ENCODE measurements at places on chromosomes 3 and 15.

DNA sequence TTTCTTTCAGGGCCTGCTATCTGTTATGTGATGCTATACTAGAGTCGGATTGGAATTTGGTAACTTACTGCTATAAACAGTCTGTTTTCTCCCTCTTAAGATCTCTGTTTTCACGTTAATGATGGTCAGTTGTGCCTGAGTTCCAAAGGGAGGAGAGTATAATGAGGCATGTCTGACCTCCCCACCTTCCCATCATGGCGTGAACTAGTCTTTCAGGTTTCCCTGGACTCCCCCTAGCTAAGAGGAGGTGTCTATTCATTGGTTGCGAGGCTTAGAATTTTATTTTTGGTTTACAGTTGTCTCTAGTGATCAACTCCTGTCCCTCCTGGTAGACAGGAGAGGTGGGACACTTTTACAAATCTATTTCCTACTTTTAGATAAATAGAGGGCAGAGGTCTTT lies 27.8 kb upstream of the PXYLP1 start:
- no peak for DNase-seq

- DNase-seq: no peak
These were observed 26.0 kb upstream of the VIPR1 start for GRCh38 chr3:42476225-42477125.

GRCh38 chr3:31456373-31456772 lies 76.4 kb upstream of the STT3B start:
- DNase-seq: no peak

- DNase-seq: no peak
These were observed 26.5 kb upstream of the CP start for GRCh38 chr3:149247929-149248691.

DNA sequence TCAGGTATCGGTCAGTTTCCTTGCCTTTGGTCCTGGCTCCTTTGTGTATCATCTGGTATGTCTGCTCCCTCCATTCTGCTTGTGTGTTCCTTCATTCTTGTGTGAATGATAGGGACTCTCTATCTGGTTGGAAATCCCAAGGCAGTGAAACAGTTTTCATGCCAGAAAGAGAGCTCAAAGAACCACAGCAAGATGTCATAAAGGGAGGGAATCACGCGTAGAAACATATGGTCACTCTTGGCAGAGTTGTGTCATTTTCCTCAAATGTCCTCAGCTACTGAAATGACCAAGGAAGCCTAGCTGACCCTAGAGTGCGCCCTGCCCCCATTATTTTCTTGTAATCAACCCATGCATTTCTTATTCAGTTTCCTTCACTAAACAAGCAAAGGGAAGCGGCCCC lies 48.0 kb downstream of the RASGRP1 start:
- DNase-seq: no peak

DNA sequence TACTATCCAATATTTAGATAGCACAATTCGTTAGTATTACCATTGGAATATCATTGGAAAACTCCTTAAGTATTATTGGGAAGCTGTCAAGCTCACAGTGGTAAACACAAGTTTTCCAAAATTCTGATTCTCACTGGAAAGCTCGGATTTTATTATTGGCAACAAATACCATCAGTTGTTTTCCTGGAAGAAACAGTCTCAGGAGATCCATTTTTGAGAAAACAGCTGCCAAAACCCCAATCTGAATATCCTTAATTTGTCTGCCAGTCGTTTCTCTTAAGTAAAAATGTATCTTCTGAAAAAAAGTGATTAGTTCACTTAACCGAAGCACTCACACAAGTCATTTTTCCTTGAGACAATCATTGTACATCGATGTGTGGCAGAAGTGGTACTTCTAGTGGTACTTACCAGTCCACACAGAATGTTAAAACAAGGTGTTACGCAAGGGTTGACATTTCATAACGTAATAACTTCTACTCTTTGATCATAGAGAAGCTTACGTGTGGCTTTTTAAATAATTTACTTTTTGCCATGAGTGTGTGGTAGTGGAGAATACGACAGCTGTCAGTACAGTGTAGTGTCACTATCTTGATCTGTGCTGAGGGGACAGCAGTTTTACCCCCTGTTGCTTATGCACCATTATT lies 74.9 kb downstream of the FAM43A start:
- no peak for DNase-seq

GRCh38 chr15:56815247-56815646 lies 81.9 kb upstream of the ZNF280D start:
- DNase-seq: no peak

GRCh38 chr15:59501597-59501996 lies 63.6 kb downstream of the FAM81A start:
- no peak for DNase-seq

- DNase-seq: no peak
These were observed 24.3 kb downstream of the PGPEP1L start for GRCh38 chr15:98983334-98983733.

DNA sequence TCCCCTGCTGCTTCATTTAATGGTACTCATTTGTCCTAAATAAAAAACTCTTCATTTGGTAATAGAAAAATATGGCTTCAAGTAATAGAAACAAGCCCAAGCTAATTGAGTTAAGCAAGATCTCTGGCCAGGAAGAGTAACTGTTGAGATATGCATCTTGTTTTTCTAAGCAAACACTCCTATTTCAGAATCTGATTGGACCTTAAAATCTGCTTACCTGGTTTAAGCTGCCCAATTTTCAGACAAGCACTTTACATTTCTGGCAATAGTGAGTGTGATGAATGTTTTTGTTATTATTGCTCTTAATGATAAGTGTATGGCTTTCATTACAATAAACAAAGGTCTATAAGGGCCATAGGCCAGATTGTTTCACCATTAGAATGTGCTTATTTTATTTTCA lies 86.2 kb downstream of the CMSS1 start:
- no peak for DNase-seq

All from stimulated activated CD8-positive, alpha-beta memory T cell treated with anti-CD3 and anti-CD28 coated beads, Interleukin-4, amount 100 ng/mL, for 1 hour (primary cell).